ENCODE measurements at places on chromosomes 1 and 21.
A peak's percentile ranks its signal among the peaks of the same experiment; 100 is the strongest.

GRCh38 chr21:44819283-44820243 lies 1.7 kb upstream of the SUMO3 start:
- DNase-seq = no peak

GRCh38 chr1:55717111-55717510 lies 501.9 kb upstream of the USP24 start:
- no peak for DNase-seq

DNA sequence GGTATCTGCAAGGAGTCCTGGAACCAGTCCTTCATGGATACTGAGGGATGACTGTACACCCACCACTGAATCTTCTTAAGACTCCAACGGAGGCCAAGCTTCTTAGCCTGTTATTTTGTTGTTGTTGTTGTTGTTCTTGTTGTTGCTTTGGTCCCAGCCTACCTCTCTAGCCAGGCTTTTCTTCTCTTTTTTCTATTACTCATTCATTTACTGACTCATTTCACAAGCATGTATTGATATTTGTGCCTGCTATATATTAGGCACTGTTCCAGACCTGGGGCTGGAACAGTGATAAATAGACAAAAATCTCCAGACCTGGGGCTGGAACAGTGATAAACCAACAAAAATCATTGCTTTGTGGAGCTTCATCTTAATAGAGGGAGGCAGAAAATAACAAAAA lies 20.4 kb downstream of the CENPF start:
- no peak for DNase-seq

- DNase-seq = no peak
Measured at GRCh38 chr1:232534552-232535517, 95.1 kb downstream of the SIPA1L2 start.

DNA sequence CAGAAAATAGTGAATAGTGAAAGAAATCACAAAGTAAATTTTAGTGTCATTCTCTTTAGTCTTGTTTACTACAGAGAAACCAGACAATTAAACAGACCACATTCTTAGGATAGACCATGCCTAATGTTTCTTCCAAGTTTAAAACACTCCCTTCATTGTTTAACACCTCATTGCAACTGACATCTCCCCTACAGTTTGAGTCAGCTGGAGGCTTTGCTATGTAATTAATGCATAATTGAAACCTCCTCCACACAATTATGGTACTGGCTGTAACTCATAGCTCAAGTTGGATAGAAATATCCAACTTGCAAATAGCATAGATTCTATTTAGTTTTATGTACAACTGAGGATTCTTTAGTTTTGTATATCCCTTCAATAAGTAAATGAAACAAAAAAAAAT lies 35.2 kb upstream of the B3GALT2 start:
- DNase-seq = no peak

DNA sequence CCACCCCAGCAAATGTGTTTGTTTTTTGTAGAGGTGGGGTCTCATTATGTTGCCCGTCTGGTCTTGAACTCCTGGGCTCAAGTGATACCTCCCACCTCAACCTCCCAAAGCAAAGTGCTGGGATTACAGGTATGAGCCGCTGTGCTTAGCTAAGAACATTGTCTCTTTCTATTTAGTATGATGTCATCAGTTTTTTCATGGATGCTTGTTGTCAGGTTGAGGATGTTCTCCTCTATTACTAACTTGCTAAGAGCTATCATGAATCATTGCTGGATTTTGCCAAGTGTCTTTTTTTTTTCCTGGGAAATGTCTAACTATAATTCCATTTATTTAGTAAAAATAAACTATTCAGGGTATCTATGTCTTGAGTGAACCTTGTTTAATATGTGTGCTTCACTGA lies 19.0 kb upstream of the MPC2 start:
- no peak for DNase-seq

- no peak for DNase-seq
Measured at GRCh38 chr1:107643766-107644165, 321.2 kb downstream of the VAV3 start.

DNA sequence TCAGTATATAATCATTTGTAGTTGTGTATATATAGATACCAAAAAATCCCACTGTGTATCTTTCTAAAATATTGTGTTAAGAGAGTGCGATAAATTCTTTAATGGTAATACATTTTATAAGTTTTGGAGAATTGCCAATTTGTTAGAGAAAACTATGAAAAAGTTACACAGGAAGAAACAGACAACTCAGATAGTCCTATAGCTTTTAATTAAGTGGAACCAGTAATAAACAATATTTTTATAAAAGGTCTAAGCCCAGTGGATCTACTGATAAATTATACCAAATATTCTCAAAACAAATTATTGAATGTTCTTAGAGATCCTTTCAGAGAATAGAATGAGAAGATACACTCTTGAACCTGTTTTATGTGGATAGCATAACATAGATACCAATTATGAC lies 50.6 kb downstream of the OBSCN start:
- DNase-seq = no peak

DNA sequence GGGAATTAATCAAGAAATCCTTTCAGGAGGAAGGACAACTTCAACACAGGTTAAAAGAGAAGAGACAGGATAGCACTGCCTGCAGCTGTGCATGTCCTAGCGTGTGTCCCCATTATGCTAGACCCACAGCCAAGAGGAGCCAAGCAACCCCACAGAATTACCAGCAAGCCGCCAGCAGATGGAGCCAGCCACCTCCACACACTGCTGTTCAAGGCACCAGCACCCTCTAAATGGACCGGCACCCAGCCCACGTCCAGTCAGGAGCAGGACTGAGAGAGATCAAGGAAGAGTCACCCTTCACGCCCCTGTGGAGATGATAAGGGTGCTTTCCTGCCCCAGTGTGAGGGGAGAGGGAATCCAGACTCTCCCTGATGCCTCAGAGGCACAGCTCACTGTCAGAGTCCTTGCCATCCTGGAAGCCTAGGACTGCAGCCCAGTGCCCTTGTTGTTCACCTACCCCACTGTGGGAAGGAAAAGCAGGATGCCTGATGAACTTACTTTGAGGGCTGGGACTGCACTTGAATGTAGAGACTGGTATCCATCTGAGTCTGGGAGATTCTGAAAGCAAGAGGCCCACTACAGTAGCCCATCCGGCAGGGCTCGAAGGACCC lies 37.1 kb upstream of the CTTNBP2NL start:
- DNase-seq = peak; percentile 95

- DNase-seq = no peak
Measured at GRCh38 chr1:9960706-9961562, 17.7 kb downstream of the NMNAT1 start.

- no peak for DNase-seq
Measured at GRCh38 chr1:86138746-86139145, 17.8 kb downstream of the COL24A1 start.

All from posterior cingulate gyrus (tissue), 11 donors.